Stimulated activated CD4-positive, alpha-beta T cell treated with anti-CD3 and anti-CD28 coated beads, Interleukin-2, amount 100 ng/mL, for 48 hours (primary cell): ENCODE measurements at places on chromosomes 2 and 18.
A peak's percentile ranks its signal among the peaks of the same experiment; 100 is the strongest.

GRCh38 chr2:215383652-215384279 is 52.1 kb downstream of the FN1 start:
- no peak for DNase-seq

DNA sequence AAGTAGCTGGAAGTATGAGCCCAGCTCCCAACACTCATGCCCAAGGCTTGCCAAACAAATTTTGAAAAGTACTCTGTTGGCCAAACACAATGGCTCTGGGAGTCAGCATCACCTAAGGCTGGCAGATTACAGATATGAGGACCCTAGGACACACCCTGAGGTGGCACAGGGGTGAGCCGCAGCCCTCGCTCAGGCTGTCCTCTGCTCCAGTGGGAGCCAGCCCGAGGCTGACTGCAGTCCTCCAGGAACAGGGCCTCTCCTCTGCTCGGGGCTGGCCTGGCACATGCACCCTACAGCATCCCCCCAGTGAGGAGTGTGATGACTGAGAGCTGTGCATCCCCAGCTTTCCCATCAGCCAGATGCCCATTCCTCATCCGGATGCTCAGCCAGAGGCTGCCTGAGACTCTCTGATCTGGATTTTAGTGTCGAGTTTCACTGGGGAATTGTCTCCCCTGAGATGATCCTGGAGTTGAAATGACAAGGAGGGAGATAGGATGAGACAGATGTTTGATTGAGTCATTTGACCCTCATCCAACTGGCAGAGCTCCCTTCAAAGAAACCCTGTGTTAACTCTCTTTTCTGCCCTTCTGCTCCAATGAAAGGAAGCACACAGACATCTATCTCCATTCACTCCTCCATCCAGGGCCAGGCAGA is 269.3 kb upstream of the NCKAP5 start:
- DNase-seq: no peak

- no peak for DNase-seq
These were observed 4.7 kb downstream of the GALNT5 start for GRCh38 chr2:157262248-157262647.

DNA sequence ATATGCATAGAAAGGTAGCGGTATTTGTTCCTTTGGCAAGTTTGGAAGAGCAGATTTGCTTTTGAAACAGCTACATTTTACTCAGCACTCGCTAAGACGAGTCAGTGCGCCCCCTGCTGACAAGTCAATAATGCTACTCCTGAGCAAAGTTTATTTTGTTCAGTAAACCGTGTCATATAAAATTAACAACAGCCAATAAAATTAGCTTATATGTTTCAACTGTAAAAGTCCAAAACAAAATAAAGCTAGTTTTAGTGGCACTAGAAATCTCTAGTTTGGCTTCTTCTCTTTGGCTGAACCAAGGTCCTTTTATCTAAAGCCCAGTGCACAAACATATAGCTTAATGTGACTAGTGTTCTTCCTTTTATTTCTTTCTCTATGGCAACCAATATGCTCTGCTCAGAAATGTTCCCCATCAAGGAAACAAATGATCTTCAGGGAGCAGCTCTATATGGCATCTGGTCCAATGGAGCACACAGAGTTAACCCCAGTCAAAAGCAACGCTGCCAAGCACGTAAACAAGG is 4.2 kb upstream of the POU3F3 start:
- DNase-seq: peak; percentile 71

GRCh38 chr18:80183273-80184050 is 63.9 kb downstream of the PARD6G start:
- no peak for DNase-seq

GRCh38 chr18:77059294-77059916 is 73.2 kb downstream of the MBP start:
- DNase-seq: no peak

DNA sequence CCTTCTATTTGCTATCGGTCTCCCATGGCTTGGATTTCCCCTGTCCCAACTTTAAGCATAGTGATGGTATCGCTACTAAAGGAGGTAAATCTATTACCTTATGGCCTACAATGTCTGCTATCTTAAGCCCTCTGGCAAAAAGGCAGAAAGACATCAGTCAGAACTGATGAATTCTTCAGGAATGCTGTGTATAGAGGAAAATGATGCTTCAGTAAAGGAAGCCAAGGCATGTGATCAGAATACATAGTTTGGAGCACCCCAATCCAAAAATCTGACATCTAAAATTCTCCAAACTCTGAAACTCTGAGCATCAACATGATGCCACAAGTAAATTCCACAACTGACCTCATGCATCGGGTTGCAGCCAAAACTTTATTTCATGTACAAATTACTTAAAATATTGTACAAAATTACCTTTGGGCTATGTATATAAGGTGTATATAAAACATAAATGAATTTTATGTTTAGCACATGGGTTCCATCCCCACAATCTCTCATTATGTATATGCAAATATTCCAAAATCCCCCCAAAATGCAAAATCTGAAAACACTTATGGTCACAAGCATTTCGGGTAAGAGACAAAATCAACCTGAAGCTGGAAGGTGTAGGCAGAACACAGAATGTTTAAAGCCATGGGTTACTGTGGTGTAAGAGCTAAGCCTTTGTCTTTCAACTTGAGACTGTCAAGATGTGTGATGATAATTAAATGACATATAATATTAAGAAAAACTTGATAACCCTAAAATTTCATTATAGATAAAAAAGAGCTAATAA is 66.2 kb downstream of the CUL3 start:
- DNase-seq: no peak

DNA sequence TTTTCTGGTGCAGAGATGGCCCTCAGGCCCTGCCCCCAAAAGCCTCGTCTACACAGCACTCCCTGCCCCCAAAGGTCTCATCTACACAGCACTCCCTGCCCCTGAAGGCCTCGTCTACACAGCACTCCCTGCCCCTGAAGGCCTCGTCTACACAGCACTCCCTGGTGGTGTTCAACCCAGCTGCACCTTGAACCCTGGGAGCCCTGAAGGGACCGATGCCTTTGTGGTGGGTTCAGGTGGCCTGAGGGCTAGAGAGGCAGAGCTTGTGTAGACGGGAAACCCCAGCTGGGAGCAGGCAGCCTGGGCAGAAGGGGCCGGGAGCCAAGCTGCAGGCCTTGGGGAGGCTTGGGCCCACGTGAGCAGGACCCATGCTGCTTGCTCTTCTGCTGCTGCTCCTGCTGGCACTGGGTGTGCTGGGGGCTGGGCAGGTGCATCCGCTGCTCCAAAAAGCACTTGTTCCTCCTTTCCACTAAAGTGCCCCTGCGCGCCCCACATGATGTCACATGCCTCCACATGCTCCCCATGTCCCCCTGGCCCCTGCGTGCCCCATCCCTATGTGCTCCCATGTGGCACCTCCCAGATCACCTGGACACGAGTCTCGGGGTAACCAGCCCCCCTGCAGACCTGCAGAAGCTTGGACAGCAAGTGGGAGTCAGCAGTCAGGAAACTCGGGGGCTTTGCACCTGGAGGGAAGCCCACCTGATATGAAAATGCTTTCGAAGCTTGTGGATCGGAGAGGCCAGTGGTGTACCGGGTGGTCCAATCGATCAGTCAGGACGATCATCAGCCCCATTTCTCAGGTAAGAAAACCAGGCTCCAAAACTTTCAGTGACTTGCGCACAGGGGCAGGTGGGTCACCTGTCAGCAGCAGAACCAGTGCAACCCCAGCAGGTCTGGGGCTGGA is 94.9 kb upstream of the CTDP1 start:
- DNase-seq: no peak

GRCh38 chr18:28269750-28270149 is 92.8 kb upstream of the CDH2 start:
- DNase-seq: no peak

DNA sequence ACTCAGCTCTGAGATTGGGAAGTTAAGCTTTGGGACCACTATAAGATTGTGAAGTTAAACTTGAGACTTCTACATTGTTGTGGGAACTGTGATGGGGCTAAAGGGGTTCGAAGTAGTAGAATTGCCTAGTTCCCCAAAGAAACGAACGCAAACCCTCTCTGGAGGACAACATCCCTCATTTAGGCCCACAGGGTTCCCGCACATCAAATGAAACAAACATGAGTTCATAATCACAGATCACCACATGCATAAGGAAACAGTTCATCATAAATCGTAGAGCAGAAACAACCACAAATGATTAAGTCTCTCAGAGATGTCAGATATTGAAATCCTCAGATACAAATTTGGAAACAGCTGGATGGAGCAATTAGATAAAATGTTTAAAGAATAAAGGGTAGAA is 55.9 kb upstream of the HPCAL1 start:
- no peak for DNase-seq

DNA sequence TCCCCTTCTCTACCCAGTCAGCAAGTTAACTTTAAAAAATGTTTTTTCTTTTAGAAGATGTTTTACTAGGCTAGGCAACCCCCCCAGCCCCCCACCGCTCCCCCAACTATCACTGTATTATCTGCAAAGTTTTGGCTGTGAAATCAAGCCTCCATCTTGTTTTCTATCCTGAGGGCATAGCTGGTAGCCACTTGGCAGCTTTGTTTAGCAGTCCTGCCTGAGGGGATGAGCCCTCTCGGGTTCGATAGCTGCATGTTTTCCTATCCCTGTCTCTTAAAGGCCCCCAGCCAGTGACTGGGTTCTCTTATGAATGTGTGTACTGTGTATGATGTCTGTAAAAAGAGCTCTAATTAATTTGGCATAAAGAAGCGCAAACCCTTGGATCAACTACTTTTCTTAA is 43.4 kb downstream of the MRO start:
- no peak for DNase-seq

GRCh38 chr18:3214855-3215637 is 4.7 kb downstream of the MYOM1 start:
- no peak for DNase-seq

GRCh38 chr18:48361801-48362200 is 47.4 kb downstream of the ZBTB7C start:
- DNase-seq: no peak

DNA sequence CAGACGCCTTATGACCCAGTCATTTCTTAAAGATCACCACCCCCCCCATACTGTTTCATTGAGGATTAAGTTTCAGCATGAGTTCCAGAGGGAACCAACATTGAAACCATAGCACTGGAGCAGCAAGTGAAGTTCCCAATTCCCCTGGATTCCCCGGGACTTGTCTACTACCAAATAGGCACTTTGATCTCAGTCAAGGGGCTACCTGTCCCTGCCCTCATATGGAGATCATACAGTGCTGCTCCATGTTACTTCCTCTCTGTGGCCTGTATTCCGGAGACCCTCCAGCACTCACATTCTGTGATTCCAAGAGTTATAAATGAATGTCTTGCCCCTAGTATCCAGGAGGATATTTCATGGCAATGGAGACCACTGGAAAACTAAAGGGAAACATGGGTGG is 42.5 kb downstream of the RNF144A start:
- no peak for DNase-seq

DNA sequence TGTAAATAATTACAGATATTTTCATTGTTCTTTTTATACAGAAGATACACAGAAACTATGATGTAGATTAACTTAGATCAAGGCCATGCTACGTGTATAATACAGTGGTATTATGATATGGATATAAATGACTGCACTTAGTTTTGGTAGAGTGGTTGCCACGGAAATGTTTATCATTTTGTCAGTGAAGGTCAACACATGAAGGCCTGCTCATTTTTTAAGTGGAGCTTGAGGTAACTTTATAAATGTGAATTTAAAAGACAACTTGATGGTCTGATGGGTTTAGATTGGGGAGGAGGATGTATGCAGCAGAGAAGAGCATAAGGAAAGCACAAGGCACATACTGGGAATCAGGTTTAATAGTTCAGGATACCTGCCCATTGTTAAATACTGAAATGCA is 14.4 kb upstream of the BBS5 start:
- no peak for DNase-seq

- no peak for DNase-seq
These were observed 40.3 kb downstream of the CYP27C1 start for GRCh38 chr2:127179766-127180165.

- no peak for DNase-seq
These were observed 123.7 kb downstream of the PIEZO2 start for GRCh38 chr18:11025671-11026070.

GRCh38 chr2:67641312-67642045 is 244.3 kb downstream of the ETAA1 start:
- DNase-seq: no peak

DNA sequence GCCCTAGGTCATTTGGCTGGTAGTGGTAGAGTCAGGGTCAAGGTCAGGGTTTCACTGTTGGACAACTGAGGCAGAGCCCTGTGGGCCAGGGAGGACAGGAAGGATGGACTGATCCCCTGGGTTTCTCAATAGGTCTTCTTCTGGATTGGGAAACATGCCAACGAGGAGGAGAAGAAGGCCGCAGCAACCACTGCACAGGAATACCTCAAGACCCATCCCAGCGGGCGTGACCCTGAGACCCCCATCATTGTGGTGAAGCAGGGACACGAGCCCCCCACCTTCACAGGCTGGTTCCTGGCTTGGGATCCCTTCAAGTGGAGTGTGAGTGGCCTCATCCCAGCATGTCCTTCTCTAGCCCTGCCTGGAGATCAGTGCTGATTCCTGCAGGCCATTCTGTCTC is 18.1 kb downstream of the VIL1 start:
- DNase-seq: no peak

- DNase-seq: no peak
These were observed 86.5 kb downstream of the LIPG start for GRCh38 chr18:49648326-49648725.

GRCh38 chr18:35415511-35416073 is 38.5 kb upstream of the ZNF396 start:
- DNase-seq: no peak

- no peak for DNase-seq
These were observed 45.8 kb downstream of the GALNT13 start for GRCh38 chr2:153917570-153917969.

DNA sequence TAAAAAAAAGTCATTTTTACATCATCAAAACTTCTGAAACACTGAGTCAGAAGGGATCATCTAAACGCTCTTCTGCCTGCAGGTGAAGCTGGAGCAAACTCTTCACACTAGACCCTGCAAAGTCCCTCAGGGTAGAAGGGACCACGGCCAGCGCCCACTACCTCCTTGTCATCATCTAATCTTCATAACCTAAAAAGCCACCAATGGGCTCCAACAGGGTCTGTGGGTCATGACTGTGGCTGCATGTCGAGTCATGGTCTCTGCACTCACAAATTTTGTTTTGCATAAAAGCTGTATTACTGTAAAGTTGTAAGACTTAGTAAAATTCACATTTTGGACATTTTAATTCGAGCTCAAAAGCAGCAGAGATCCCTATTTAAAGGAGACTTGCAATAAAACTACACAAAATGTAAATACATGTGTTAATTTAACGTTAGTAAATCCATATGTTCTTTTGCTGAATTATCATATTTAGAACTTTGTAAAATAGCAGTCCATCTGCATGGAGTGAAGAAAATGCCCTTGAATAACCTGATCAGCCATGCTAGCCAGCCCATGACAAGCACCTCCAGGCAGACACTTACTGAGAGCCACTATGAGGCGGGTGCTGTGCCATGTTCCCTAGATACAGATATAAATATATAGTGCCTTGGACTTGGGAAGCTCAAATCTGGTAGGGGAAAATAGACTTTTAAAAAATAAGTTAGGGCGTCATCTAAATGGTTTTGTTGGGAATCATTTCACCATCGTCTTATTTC is 437.2 kb upstream of the LYPD1 start:
- DNase-seq: no peak

GRCh38 chr2:148132412-148132811 is 111.5 kb downstream of the MBD5 start:
- DNase-seq: no peak
